ENCODE measurements at places on chromosomes 7 and 10.
A peak's percentile ranks its signal among the peaks of the same experiment; 100 is the strongest.

GRCh38 chr7:113085781-113086390, 741 bp downstream of the GPR85 start:
- no peak for ATAC-seq

GRCh38 chr7:101754424-101755159, 62.8 kb upstream of the CUX1 start:
- ATAC-seq, result peak; percentile 46

GRCh38 chr7:99219185-99219767, 11.4 kb upstream of the KPNA7 start:
- ATAC-seq, result no peak

DNA sequence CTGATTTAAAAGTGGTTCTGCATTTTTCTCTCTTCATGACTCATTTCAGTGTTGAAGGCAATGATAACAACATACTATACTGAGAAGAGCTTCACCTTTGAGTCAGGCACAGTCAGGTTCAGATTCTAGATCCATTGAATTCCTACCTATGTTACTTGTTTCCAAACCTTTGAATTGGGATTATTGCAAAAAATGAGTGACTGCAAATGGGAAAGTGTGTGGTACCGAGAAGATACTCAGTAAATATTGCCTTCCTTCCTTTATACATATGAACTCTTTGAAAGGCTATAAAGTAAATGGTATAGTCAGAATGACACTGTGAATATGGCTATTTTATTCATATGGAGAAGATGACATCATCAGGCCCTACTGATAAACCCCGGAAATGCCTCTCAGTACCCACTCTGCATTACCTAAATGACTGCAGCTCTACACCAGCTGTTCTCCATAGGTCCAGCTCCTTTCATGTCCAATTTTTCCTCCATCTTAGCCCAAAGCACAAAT, 66.7 kb upstream of the FGL2 start:
- peak; percentile 26 for ATAC-seq

DNA sequence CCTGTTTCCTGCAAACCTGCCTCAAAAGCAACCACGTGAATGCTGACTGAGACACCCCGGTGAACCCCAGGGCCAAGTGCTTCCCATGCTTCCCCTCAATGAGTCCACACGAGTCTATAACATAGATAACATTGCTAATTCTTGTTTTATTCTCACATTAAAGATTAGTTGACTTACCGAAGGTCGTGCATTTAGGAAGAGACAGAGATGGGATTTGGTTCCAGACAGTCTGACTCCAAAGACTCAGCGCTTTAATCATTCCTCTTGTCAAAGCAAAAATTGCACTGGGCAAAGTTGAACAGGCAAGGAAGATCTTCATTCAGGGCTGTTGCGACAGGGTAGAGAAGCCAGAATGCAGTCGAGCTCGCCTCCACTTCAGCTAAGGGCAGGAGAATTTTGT, 435.6 kb upstream of the C7orf33 start:
- ATAC-seq, result no peak

DNA sequence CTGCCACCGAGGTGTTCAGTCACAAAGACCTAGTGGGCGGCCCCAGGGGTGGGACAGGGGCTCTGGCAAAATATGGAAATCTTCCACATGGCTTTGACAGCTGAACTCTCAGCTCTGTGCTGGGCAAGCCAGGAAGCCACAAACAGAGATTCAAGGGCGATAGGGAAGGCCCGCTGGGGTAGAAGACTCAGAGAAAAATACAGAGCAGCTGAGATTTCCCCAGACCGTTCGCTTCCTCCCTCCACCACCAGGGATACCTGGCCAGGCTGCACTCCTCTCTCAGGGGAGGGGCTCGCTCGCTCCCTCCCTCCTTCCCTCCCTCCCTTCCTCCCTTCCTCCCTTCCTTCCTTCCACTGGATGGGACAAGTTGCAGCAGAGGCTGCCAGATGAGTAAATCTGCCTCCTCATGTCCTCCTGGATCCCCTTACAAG, 260.5 kb downstream of the PRPF18 start:
- no peak for ATAC-seq

DNA sequence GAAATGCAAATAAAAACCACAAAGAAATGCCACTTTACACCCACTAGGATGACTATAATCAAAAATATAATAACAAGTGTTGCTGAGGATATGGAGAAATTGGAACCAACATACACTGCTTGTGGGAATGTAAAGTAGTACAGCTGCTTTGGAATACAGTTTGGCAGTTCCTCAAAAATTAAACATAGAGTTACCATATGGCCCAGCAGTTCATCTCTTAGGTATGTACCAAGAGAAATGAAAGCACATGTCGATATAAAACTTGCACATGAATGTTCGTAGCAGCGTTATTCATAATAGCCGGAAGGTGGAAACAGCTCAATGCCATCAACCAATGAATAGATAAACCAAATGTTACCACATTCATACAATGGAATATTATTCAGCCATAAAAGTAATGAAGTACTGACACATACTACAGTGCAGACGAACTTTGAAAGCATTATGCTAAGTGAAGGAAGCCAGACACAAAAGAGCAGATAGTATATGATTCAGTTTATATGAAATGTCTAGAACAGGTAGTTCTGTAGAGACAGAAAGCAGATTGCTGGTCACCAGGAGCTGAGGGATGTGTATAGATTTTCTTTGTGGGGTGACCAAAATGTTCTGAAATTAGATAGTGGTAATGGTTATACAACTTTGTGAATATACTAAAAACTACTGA, 12.4 kb downstream of the BCAP29 start:
- peak; percentile 75 for ATAC-seq

DNA sequence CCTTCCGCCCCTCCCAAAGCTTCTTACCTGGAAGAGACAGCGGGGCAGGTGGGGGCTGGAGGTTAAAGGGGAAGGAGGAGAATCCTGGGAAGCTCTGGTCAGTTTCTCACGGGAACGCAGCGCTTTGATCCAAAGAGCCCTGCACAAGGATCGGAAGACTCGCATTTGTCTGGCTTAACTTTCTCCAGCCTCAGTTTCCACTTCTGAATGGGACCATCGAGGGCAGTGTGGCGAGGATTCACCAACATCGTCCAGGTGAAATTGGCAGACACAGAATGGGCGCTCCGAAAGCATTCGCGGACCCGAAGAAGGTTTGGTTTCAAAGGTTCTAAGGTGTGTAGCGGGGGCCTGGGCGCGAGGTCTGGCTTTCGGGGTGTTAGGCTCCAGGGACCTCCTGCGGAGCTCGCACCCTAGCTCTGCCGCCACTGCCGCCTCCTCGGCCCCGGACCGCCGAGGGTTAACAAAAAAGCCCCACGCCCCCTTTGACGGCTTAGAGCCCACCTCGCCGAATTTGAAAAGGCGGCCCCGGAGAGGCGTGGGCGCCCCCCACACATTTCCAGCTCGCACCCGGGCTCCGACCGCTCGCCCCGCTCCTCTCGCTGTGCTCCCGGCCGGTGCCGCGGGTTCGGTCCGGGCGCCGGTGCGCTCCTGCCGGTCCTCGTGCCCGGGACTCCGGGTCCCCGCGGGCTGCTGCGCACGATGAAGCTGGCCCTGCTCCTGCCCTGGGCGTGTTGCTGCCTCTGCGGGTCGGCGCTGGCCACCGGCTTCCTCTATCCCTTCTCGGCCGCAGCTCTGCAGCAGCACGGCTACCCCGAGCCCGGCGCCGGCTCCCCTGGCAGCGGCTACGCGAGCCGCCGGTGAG, at the start of gene COL26A1:
COL26A1 (plus strand) TSS at position 542 of the 862 bp plus-strand sequence; CDS start at position 700, 158 bp downstream.
- ATAC-seq, result peak; percentile 29

GRCh38 chr7:149552799-149553198, 55.2 kb upstream of the ZNF746 start:
- ATAC-seq, result no peak

- ATAC-seq, result no peak
These were observed 747 bp upstream of the NEURL1 start for GRCh38 chr10:103492655-103493261.

DNA sequence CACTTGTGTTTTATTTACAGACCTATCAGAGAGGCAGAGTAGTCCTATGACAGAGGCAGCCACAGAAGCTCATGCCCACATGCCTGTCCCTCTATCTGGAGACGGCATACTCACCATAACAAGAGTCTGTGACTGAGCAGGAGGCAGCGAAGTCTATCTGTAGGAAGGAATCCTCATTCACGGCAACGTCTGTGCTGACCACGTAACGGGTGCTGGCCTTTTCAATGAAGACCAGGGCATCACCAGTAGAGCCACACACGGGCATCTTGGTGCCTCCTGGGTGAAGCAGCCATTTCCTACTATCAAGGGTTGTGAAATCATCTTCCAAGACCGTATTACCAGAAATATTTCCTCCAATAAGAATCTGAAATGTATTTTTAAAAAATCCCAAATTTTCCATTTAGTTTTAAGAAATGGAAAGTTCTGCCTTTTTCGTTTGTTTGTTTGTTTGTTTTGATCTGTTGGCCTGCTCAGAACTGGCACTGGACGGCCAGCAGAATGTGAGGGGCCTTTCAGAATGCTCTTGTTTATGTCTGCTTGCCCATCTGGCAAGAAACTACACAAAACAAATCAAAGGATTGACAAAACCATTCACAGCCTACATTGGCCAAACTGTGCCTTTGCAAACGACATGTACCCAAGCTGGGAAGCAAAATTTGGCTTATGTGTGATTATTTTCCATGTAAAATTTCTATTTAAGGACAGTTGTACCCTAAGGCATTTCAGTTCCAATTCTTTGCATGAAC, 93.1 kb upstream of the SLC26A5 start:
- no peak for ATAC-seq

DNA sequence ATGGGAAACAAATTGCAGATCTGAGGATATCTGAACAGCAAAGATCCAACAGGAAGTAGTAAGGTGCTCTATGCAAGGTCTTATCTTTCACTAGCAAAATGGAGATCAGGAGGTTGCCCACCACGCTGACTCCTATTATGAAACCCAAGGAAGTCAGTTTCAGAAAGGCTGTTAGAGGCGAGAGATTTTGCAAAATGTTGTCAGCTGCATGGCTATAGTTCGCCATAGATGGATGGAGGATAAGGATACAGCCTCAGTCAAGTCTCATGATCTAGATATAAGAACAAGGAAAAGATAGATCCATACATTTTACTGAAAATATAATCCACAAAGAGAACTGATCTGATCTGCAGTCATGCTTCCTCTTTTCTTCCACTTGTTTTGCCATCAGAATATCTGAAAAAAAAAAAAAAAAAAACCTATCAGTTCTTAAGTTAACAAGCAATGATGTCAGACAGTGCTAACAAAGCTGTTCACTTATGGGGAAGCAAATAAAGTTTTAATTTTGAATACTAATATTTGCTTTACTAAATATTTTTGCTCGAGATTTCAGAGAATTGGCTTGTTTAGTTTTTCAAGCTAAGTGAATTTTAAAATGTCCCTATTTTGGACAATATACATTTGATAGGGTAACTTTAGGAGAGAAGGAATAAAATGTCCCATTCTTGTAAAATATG, 2.0 kb downstream of the GPR85 start:
- ATAC-seq, result no peak

DNA sequence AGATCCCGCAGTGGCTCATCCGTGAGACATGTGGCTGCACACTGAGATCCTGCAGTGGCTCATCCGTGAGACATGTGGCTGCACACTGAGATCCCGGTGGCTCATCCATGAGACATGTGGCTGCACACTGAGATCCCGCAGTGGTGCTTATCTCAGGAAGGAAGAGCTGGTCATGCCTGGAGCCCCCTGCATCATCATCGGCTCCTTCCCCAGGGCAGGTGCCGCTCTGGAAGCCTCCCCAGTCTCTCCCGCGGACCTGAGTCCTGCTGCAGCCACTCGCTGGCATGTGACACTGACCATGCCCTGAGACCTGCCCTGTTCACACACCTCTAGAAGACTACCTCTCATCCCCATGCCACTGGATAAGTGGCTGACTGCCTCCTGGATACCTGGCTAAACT, 181.3 kb downstream of the PTPRN2 start:
- ATAC-seq, result no peak

- ATAC-seq, result no peak
These were observed 10.3 kb upstream of the MYO1G start for GRCh38 chr7:44989132-44989531.

DNA sequence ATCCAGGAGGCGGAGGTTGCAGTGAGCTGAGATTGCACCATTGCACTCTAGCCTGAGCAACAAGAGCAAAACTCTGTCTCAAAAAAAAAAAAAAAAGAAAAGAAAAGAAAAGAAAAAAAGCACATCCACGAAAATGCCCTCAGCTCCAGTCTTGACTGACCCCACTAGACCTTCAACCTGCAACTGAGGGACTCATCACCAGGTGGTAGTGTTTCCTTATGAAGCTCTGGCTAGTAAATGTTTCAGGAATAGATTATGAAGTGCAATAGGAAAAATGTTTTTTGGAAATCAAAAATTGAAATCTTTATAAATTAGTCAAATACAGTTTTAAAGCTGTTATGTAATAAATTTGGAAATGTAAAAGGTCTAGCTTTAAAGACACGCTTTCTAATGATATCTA, 22.4 kb downstream of the TLL2 start:
- ATAC-seq, result no peak

GRCh38 chr10:72315054-72315453, 39.7 kb downstream of the DNAJB12 start:
- no peak for ATAC-seq

DNA sequence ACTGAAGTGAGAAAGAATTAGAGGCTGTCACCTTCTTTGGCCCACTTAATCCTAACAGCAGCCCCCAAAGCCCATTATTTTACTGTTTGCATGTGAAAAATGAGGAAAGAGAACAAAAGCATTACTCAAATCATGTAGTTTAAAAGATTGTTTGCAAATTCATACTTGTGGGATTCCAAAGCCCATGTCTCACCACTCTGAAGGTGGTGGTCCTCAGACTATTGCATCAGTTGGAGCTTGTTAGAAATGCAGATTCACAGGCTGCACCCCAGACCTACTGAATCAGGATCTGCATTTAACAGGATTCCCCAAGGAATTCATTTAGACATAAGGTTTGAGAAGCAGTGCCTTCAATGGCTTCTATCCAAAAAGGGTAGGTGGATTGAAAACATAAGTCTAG, 93.7 kb upstream of the PDE1C start:
- ATAC-seq, result no peak

DNA sequence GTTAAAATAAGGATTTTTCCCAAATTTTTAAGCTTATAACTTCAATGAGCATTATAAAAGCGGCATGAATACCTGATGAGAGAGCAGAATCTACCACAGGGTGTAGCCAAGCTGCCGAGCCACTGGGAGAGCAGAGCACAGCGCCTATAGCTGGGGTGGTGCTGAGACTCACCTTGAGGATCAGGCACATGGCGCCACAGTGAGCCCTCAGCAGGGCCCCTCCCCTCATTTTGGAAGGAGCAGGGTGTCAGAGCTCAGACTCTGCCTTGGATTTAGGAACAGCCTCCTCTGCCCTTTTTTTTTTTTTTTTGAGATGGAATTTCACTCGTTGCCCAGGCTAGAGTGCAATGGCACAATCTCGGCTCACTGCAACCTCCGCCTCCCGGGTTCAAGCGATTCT, 118.6 kb downstream of the SRPK2 start:
- ATAC-seq, result no peak

GRCh38 chr7:88115258-88115796, 104.5 kb downstream of the SRI start:
- no peak for ATAC-seq
